ENCODE measurements at places on chromosomes 1 and 21.

GRCh38 chr1:34549199-34549598 lies 205.6 kb upstream of the GJB5 start:
- no peak for DNase-seq

DNA sequence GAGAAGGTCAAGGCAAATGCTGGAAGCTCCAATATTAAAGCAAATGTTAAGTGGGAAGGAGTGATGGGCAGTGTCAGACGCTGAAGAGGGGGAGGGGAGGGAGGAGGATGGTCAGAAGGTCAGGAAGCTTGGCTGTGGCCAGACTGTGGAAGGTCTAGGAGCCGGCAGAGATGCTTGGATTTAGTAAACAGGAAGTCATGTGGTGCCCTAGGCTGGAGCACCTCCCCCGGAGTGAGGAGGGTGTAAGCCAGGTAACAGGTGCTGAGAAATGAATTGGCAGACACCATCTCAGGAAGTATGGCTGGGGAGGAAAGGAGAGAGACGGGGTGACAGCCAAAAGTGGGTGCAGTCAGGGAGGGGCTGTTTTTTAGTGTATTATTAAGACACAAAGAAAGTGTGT lies 17.7 kb downstream of the CSMD2 start:
- no peak for DNase-seq

DNA sequence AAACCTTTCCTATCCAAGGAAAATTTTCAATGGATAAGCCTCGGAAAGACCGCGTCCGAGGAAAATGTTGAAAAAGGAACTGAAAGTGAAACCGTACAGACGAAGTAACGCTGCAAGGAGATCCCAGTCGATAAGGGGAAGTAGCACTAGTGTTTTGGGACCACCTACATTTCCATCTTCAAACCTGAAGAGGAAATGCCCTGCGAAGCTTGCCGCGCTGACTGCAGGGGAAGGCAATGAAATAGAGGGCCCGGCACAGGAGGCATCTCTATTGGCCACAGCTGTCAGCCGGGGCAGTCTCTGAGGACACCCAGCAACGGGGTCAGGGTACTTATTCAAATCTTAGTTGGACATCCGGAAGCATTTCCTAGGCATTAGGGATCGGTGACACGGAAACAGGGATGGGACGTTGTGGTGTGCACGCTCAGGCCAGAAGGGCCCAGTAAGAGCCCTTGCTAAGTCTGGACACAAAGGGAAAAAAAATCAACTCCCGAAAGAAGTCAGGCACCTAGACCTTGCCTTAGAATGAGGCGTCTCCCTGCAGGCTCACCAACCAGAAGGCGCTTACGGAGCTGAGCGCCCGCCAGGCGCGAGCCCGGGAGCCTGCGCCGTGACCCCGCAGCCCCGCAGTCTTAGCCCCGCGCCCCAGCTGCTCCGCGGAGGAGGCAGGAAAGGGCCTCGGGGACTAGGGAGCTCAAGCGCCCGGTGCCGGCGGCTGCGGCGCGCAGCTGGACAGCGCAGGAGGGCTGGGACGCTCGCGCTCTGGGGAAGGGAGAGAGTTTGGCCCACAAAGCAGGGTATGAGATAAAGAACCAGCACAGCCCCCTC lies 655 bp downstream of the USF1 start:
- DNase-seq: peak; percentile 78

DNA sequence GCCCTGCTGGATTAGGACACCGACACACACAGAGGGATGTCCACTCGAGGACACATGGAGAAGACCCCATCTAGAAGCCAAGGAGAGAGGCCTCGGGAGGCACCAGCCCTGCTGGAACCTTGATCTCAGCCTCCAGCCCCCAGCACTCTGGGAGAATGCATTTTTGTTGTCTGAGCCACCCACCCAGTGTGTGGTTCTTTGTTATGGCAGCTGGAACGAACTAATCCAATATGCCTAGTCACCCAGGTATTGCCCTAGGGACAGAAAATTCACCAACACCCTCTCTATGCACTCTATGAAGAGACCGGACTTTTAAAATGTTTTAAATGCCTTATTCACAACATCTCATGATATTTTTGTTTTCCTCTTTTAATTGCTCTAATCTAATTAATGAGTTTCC lies 117.4 kb downstream of the CRYAA start:
- no peak for DNase-seq

GRCh38 chr1:11748294-11749202 lies 12.6 kb downstream of the AGTRAP start:
- no peak for DNase-seq

DNA sequence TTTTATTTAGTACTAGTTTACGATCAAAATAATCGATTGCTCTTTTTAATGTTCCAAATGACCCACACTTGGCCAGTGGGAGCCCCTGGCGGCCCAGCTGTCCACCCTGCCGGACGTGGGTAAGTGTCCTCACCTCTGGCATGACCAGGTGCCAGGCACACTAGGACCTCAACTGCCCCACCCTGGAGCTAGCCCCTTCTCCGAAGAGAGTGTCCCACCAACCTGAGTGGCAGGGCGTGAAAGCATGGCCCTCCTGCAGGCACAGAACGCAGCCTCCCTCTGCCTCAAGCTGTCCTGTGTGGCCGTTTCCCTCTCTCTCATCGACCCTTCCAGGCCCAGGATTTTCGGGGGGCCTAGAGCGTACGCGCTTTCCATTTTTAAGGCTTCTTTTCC lies 32.9 kb upstream of the AGPAT3 start:
- no peak for DNase-seq

GRCh38 chr1:226983247-226983991 lies 43.3 kb downstream of the COQ8A start:
- DNase-seq: no peak

GRCh38 chr1:168372861-168373371 lies 92.2 kb downstream of the TBX19 start:
- DNase-seq: no peak

DNA sequence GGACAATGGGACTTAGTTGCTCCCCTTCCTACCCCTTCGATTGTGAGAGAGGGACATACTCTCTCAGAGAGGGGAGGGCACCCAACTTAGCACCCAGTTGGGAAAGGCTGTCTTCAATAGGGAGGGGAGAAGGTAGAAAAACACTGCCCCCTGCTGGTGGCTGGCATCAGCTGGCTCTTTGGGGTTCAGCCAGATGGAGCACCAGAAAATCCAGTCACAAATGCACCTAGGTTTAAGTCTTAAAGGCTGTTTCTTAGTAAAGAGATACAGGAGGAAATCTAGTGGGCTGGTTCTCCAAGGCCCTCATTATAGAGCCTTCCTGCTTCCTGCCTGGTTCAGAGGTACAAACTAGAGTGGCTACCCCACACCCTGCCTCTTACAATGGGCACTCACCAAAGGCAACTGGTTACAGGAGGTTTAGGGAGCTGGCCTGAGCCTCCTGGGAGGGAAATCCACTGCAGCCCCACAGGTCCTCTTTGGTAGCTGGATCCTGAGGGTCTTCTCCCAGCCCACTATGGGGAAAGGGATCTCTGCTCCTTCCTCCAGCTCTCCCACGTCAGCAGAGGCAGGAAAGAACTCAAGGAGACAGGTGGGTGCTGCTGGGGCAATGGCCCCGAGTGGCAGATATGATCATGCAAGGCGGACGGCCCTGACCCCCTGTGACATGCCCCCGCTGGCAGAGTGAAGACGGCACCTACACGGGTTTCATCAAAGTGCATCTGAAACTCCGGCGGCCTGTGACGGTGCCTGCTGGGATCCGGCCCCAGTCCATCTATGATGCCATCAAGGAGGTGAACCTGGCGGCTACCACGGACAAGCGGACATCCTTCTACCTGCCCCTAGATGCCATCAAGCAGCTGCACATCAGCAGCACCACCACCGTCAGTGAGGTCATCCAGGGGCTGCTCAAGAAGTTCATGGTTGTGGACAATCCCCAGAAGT lies 28.3 kb downstream of the EIF2D start:
- peak; percentile 83 for DNase-seq

- peak; percentile 58 for DNase-seq
Measured at GRCh38 chr1:156113282-156113950, 1.1 kb upstream of the LMNA start.

DNA sequence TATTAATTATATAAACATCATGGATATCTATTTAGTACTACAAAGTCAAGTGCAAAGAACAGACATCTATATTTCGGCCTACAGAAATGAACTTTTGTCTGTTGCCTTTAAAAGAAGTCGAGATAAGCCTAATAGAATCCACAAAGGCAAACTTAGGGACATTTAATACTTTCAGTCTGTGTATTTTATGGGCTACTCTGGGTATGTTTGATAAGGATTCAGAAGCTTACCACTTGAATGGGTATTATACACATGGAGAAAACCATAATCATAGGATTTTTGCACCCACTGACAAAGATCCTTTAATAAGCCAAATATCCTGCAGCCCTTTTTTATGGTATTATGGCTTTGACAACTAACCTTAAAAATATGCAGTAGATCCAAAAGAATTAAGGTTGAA lies 224.8 kb downstream of the LMO4 start:
- no peak for DNase-seq

- DNase-seq: no peak
Measured at GRCh38 chr21:44643741-44644310, 2.4 kb upstream of the KRTAP10-11 start.

DNA sequence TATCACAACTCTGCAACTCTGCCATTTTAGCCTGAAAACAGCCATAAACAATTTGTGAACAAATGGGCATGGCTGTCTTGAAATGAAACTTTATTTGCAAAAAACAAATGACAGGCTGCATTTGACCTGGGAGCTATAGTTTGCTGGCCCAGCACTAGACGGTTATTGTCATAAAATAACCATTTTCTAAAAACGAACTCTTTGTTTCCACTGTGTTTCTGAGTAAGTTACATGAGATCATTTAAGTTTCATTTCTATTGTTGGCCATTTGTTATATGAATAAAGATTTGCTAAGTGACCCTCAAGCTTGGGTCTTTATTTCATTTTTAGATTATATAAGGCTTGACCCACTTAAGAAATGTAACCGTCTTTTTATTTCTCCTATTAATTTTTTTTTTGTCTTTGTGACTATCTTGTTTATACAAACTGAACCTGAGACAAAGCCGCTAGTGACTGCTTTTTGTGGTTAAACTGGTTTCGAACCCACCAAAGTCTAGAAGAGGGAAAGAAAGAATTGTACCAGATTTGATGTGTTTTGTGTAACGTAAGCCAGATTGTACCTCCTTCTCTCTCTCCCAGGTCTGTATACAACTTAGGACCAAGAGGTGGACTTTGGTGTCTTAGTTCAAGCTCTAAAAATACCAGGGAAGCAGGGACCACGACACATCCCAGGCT lies 12.9 kb upstream of the KCNJ15 start:
- DNase-seq: no peak

DNA sequence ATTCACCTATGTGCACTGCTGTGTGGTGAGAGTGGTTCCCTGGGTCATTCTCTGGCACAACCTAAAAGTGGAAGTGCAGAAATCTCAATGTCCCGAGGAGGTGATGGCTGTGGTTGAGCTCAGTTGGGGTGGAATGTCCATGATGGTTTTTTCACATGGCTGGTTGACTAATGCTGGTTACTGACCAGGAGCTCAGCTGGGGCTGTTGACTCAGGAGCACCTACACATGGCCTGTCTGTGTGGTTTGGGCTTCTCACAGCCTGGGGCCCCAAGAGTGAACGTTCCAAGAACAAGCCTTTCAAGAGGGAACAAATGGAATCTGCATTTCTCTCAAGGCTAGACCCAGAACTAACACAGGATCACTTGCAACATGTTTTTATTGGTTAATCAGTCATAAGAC lies 6.4 kb upstream of the KANK4 start:
- DNase-seq: no peak

DNA sequence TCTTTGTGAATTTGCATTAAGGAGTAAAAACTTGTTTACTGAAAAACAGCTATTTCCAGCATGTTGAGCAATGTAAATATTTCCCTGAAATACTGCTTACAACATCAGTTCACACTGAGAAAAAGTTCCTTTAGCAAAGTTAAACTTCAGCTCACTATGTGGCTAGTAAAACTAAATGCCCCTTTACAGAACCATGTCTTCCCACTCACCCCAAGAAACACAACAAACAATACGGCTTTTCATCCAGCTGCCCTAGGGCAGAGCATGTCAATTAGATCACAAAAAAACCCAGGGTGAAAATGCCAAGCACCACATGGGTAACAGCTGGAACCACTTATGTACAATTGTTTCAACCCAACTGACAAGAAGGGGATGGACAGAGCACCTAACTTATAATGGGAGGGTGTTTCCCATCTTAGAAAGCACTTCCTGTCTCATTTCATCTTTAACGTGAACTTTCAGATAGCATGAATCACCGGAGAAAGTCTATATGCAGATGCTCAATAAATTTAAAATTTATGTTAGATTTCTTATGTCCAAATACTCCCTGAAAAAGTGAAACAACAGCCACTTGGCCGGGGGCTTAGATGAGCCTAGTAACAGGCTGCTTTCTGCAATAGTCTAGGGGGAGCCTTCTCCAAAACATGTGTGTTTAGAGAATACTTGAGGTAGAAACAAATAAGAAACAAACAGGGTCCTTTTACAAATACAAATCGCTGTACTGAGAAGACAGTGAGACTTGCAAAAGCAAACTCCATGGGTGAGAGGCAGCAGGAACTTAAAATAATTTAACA lies 6.6 kb downstream of the NID1 start:
- peak; percentile 52 for DNase-seq

- DNase-seq: no peak
Measured at GRCh38 chr1:48870596-48870995, 93.9 kb upstream of the BEND5 start.

DNA sequence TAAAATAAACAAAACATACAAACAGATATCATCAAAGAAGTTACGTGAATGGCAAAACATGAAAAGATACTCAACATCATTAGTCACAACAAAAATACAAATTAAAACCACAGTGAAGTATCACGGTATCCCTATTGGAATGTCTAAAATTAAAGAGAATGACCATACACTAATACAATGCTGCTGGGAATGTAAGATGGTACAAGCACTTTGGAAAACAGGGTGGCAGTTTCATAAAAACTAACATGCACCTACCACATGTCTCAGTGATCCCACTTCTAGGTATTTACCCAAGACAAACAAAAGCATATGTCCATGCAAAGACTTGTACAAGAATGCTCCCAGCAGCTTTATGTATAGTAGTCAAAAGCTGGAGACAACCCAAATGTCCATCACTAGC lies 69.1 kb downstream of the HSF2BP start:
- DNase-seq: no peak

GRCh38 chr1:175132436-175132835 lies 60.1 kb downstream of the KIAA0040 start:
- no peak for DNase-seq

GRCh38 chr1:204443260-204443619 lies 31.6 kb upstream of the PPP1R15B start:
- no peak for DNase-seq

GRCh38 chr1:223695941-223696340 lies 16.4 kb upstream of the CAPN2 start:
- DNase-seq: no peak

Measured in femur (tissue), 1 donor.